Ascending aorta (tissue), 2 donors: ENCODE measurements at places on chromosomes 6 and 20.

GRCh38 chr6:106560996-106561685 is 68.2 kb downstream of the RTN4IP1 start:
- H3K4me1 ChIP-seq: no peaks in the 10 kb centered on the region
- H3K4me3 ChIP-seq: no peak overlapping the region
- DNase-seq: no peak
- H3K36me3 ChIP-seq: no peaks in the 10 kb centered on the region
- H3K27me3 ChIP-seq: no peaks in the 10 kb centered on the region

GRCh38 chr20:48224533-48225050 is 439.3 kb upstream of the SULF2 start:
- H3K27me3 ChIP-seq: no peaks in the 10 kb centered on the region
- no peaks in the 10 kb centered on the region for H3K4me1 ChIP-seq

- H3K36me3 ChIP-seq: no peaks in the 10 kb centered on the region
- no peak overlapping the region for H3K27ac ChIP-seq
- H3K4me3 ChIP-seq: no peak overlapping the region
- peaks cover 6% of the 10 kb centered on the region for H3K4me1 ChIP-seq
- no peak for DNase-seq
Measured at GRCh38 chr6:110345025-110345424, 13.1 kb downstream of the METTL24 start.

- H3K27me3 ChIP-seq: no peaks in the 10 kb centered on the region
- H3K36me3 ChIP-seq: no peaks in the 10 kb centered on the region
- H3K4me3 ChIP-seq: no peak overlapping the region
- DNase-seq: no peak
Measured at GRCh38 chr6:157068691-157069324, 254.5 kb downstream of the TMEM242 start.

DNA sequence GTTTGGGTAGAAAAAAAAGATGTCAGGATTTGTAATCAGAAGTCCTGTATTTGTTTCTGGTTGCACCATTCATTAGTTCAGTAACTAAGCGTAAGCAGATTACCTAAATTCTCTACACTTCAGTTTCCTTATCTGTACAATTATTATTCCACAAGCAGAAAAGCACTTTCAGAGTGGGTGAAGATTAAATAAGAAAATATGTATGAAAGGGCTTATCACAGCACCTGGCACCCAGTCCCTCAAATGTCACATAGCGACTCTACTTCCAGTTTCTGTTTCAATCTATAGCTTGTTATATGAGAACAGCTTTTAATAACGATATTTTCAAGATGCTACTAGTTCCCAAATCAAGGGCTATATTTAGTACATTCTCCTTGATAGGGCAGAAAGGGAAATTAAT is 31.4 kb downstream of the RGS17 start:
- H3K27ac ChIP-seq: no peak overlapping the region
- H3K27me3 ChIP-seq: no peaks in the 10 kb centered on the region
- peak overlapping the region; percentile 23 for H3K4me3 ChIP-seq

DNA sequence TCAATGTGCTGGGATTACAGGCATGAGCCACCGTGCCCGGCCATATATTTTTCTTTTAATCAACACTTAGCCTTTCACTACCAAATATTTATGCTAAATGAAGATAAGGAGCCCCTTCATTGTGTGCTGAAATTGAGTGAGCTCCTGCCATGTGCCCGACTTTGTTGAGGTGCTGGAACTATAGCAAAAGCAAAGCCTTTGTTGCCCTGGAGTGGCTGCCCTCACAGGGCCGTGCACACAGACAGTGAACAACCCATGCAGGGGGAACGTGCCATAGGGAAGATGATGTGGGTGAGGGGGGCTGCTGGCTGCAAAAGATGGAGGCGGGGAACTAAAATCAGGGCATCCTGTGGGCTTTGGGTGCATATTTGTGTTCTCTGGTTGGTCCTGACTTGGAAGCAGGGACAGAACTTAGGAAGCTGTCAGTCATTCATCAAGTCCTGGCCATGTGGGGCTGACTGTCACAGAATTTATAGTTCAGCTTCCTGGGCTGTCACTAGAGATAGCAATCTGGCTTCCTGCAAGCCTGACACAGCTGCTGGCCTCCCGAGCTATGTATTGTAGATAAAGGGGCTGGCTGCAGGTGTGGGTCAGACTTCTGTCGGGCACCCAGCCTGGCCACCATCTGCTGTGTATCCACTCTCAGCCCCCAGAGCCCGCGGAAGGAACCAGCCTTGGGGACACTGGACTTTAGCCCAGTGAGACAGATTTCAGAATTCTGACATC is 56.8 kb upstream of the MPC1 start:
- no peak overlapping the region for H3K4me3 ChIP-seq
- DNase-seq: no peak
- no peaks in the 10 kb centered on the region for H3K36me3 ChIP-seq
- H3K4me1 ChIP-seq: no peaks in the 10 kb centered on the region

- DNase-seq: no peak
- no peaks in the 10 kb centered on the region for H3K27me3 ChIP-seq
- H3K4me1 ChIP-seq: no peaks in the 10 kb centered on the region
- no peak overlapping the region for H3K4me3 ChIP-seq
- H3K27ac ChIP-seq: no peak overlapping the region
- no peaks in the 10 kb centered on the region for H3K36me3 ChIP-seq
Measured at GRCh38 chr6:65289491-65289890, 417.5 kb downstream of the EYS start.

- no peak overlapping the region for H3K27ac ChIP-seq
- no peaks in the 10 kb centered on the region for H3K4me1 ChIP-seq
- H3K27me3 ChIP-seq: no peaks in the 10 kb centered on the region
- peaks cover 5% of the 10 kb centered on the region for H3K36me3 ChIP-seq
- DNase-seq: no peak
Measured at GRCh38 chr20:51712501-51713212, 55.5 kb downstream of the ATP9A start.

DNA sequence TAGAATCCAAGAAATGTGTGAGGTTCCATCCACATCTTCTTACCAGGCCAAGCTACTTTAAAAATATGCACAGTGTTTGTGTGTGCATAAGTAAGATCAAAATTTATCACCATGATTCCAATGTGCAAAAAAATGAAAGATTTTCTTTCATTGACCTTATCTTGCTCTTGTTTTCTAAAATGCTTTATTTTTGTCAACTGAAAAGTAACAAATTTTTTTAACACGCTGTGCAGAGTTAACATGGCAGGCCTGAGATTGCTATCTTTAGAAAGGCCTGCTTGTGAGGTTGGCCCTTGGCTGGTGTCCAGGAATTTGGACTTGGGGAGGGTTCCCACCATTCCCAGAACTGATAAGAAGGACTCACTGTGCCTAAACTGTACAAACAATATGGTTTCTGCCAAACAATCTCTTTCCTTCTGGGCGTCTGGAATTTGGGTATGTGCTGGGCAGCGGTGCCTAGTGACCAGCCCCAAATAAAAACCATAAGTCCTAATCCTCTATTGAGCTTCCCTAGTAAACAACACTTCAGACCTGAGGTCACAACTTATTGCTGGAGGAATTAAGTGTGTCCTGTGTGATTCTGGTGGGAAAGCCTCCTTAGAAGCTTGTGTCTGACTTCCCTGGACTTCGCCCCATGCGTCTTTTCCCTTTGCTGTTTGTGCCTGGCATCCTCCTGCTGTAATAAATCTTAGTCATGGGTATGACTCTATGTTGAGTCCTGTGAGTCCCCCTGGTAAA is 19.8 kb upstream of the MYLIP start:
- no peak for DNase-seq
- H3K27ac ChIP-seq: peak overlapping the region; percentile 69
- H3K36me3 ChIP-seq: no peaks in the 10 kb centered on the region

DNA sequence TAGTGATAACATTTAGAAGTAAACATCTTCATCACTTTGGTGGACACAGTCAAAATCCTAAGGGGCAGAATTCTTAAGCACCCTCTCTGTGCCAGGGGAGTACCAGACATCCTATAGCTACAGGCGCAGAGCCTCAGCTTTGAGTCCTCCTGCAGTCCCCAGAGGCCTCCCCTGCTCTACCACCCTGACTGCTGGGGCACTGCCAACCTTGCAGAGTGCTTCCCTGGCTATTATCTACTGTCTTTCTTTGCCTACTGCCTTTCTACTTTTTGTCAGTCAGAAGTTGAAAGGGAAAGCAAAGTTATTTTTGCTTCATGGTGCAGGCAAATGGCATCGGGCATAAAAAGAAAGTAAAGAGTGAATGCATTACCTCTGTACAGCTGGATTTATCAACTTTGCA is 80.1 kb downstream of the AIG1 start:
- peaks cover under 1% of the 10 kb centered on the region for H3K4me1 ChIP-seq
- no peak overlapping the region for H3K4me3 ChIP-seq
- no peaks in the 10 kb centered on the region for H3K36me3 ChIP-seq
- H3K27ac ChIP-seq: no peak overlapping the region

GRCh38 chr6:108656836-108657235 is 96.1 kb downstream of the FOXO3 start:
- peak overlapping the region; percentile 84 for H3K27ac ChIP-seq
- no peak for DNase-seq
- H3K36me3 ChIP-seq: no peaks in the 10 kb centered on the region
- peaks cover 20% of the 10 kb centered on the region for H3K4me1 ChIP-seq

DNA sequence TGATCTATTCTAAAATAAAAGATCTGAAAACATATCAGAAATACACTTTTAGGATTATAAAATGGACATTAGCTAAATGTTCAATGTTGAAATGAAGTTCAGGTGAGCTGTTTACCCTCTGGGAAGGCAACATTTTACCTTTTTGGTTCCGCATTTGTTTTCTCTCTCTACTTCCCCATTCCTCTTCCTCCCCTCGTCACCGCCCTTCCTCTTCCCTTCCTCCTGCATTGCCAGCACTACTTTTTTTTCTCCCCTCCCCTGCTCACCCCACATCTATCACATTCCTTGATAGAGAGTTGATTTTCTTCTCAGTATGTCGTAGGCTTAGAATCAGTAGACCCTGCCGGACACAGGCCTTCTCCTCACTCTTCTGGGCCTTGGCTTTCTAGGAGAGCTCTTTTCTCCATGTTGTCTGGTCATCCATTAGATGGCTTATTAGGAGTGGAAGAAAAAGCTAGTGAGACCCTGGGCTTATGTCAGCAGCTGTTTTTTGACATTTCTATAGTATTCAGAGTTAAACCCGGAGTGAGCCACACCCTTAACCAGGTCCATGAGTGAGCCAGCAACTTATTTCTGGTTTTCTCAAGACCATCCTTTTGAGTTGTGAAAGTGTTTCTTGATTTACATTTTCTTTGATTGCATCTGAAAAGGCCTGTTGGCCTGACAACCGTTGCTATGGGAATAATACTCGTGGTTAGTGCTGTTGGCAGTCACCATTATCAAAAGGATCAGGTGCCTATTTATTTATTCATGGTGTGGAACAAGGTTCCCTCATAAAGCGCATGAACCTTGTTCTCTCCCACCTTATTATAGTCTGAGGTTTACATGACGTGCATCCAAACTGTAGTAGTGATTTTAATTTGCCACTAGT is 90.9 kb downstream of the DTD1 start:
- H3K36me3 ChIP-seq: no peaks in the 10 kb centered on the region
- H3K4me1 ChIP-seq: no peaks in the 10 kb centered on the region
- no peak for DNase-seq
- H3K27ac ChIP-seq: no peak overlapping the region
- H3K4me3 ChIP-seq: no peak overlapping the region

DNA sequence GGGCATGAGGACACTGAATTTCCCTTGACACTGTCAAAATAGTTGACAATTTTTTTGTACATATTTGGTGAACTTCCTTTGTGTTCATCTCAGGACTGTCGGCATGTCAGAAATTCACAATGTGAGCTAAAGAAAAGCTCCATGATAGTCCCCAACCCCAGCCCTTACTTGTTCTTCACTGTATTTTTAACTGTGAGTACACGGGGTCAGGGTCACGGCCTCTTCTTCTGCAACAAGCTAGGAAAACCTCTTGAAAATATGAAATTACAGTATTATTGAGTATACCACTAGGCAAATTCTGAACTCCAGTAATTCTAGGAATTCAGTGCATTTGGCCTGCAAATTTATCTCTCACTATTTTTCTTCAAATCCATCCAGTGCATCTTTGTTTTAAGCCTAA is 199.4 kb downstream of the SLC24A3 start:
- H3K4me1 ChIP-seq: no peaks in the 10 kb centered on the region
- H3K36me3 ChIP-seq: no peaks in the 10 kb centered on the region
- no peak for DNase-seq
- no peak overlapping the region for H3K27ac ChIP-seq
- H3K27me3 ChIP-seq: no peaks in the 10 kb centered on the region

GRCh38 chr20:23019403-23019802 is 15.7 kb upstream of the SSTR4 start:
- no peaks in the 10 kb centered on the region for H3K27me3 ChIP-seq
- H3K36me3 ChIP-seq: no peaks in the 10 kb centered on the region
- H3K27ac ChIP-seq: no peak overlapping the region
- no peaks in the 10 kb centered on the region for H3K4me1 ChIP-seq

DNA sequence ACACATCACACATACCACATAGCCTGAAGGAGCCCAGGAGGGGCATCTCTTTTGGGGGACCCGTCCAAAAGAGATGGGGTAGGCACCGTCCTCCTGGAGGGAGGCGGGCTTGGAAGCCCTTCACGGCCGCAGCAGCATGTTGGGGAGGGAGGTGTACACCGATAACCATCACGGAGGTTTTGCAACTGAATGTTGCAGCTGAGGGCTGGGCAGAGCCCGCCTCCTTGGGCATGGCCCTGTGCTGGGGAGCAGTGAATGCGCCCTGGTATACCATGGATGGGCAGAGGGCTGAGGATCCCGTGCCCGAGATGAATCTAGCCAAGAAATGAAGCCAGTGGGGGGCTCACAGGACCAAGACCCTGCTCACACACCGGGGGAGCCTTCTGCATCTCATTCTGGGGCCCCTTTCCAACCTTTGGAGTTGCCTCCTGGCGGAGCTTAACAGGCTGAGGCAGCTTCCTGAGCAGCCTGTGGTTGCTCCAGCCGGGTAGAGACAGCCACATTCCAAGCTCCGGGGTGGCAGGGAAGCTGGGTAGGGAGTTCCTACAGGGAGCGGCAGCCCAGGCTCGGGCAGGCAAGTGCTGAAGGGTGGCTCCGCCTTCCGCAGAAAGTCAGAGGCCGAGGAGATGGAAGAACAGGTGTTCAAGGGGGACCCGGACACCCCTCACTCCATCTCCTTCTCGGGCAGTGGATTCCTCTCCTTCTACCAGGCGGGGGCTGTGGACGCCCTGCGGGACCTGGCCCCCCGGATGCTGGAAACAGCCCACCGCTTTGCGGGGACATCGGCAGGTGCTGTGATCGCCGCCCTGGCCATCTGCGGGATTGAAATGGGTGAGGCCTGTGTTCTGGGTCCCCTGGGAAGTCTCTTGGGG is at the start of gene PNPLA1:
TSS of gene PNPLA1 (plus strand) at position 227 of the 872 bp plus-strand sequence. CDS start at position 627, 400 bp downstream.
- DNase-seq: no peak
- H3K36me3 ChIP-seq: no peaks in the 10 kb centered on the region
- H3K27ac ChIP-seq: no peak within 1 kb of the TSS
- no peaks in the 10 kb centered on the region for H3K27me3 ChIP-seq
- no peak within 1 kb of the TSS for H3K4me3 ChIP-seq
- no peaks in the 10 kb centered on the region for H3K4me1 ChIP-seq

DNA sequence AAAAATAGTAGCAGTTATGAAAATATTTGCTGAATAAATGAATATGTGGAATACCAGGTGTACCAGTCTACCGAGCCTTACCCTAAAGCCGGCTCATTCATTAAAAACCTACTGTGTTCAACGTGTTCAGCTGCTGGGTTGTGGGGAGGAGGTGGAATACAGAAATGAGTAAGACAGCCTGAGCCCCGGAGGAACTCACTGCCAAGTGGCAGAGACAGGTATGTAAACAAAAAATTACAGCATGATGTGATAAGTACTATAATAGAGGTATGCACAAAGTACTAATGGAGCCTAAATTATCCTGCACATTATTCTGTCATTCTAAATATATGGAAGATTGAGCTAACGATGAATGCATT is 6.8 kb upstream of the ADTRP start:
- H3K4me1 ChIP-seq: no peaks in the 10 kb centered on the region
- DNase-seq: no peak
- no peaks in the 10 kb centered on the region for H3K36me3 ChIP-seq
- H3K27ac ChIP-seq: no peak overlapping the region
